ENCODE measurements at places on chromosomes 16 and 17.
A peak's percentile ranks its signal among the peaks of the same experiment; 100 is the strongest.

GRCh38 chr16:5003828-5004227 is 29.9 kb downstream of the NAGPA start:
- no peak for DNase-seq

DNA sequence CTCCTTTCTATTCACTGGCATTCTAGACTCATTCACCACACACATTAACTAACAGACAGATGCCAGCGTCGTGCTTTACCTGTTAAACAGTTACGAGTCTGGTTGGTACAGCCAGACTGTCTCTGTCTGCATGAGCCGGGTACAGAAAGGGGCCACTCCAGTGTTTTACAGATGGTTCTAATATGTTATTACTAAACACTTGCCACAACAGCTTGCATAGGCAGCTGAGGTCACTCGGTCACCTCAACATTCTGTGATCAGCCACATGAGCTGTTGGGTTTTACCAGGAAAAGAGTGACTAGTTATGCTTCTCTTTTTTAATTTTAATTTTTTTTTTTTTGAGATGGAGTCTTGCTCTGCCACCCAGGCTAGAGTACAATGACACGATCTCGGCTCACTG is 25.2 kb downstream of the CD300A start:
- no peak for DNase-seq

DNA sequence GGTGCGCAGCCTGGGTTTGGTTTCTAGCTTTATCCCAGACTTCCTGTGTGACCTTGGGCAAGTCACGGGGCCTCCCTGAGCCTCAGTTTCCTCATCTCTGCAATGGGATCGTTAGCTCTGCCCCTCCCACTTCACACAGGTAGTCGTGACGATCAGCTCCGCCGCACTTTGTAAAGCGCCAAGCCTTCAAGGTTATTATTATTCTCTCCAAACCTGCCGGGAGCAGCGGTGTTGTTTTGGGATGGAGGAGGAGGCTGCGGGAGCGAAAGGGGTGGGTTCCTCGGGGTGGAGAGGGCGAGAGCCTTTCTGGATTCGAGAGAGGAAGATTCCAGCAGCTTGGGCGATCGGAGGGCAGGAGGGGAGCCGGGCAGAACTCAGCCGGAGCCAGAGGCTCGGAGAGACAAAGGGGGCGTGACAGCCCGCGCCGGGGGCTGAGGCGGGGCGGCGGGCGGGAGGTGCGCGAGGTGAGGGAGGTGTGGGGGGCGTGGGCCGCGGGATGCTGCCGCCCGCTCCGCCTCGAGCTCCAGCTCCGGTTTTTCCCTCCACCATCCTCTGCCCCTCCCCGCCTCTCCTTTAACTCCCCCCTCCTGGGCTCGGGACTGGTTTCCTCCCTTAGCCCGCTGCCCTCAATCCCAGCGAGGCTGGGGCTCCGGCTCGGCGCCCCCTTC is at the start of gene EFNB3:
EFNB3 (plus strand) TSS at position 602 of the 668 bp plus-strand sequence. CDS start 397 bp downstream, outside the sequence.
- DNase-seq, result no peak

GRCh38 chr17:69223809-69224208 is 4.8 kb downstream of the ABCA10 start:
- no peak for DNase-seq

- DNase-seq, result no peak
Measured at GRCh38 chr16:24846548-24847357, 990 bp downstream of the SLC5A11 start.

GRCh38 chr16:78715673-78716072 is 616.2 kb downstream of the WWOX start:
- no peak for DNase-seq

DNA sequence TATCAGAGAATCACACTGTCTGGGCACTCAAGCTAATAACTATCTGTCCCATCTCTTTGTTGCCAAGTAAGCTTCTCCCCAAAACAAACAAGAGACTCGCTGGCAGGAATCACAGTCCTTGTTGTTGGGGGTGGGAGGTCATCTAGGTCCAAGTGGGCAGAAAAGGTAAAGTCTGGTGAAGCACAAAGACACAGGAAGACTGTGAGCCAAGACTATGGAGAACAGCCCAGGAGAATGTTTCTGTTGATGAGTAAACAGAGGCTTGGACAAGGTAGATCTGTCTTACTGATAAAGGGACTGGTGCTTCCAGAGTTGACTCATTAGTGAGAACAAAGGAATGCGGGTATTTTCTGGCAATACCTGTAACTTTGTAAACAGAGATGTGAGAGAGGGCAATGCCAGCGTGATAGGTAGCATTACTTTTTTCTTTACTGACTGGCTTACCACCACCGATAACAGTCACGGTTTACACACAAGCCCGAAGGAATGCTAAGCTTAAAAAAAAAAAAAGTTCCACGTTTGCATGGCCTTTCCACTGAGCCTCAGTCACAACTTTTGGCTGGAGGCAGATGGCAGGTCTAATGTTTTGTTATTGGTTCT is 11.5 kb upstream of the MMD start:
- DNase-seq, result no peak

- DNase-seq, result no peak
Measured at GRCh38 chr17:8502126-8502525, 66.4 kb downstream of the NDEL1 start.

GRCh38 chr16:982145-983043 is 824 bp downstream of the SOX8 start:
- DNase-seq, result no peak

- DNase-seq, result peak; percentile 15
Measured at GRCh38 chr16:351804-352520, 561 bp downstream of the AXIN1 start.

DNA sequence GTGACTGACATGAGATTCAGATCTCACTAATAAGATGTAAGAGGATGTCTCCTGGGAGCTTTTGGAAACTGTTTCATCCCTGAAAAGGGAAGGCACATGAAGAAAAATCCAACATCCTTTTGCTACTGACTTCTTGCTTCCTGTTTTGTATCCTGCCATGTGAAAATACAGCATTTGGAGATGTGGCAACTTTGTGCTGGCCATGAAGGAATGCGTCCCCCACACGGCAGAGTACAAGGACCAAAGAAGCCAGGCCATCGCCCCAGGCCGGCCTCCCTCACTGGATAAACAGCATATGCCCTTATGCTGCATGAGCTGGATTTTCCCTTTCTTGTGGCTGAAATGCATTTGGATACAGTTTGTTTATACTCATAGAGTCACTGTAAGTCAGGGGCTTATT is 5.5 kb upstream of the HASPIN start:
- DNase-seq, result no peak

DNA sequence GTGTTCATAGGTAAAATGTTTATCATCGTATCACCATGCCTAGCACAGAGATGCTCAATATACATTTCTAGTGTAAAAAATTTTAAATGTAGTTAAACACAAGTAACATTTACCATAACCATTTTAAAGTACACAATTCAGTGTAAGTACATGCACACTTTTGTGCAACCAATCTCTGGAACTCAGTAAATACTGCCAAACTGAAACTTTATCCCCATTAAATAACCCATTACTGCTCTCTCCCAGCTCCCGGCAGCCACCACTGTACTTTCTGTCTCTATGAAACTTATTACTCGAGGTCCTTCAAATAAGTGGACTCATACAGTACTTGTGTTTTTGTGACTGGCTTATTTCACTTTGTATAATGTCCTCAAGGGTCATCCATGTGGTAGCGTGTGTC is 29.0 kb downstream of the RMI2 start:
- no peak for DNase-seq

All from CD8-positive, alpha-beta memory T cell (primary cell).